ENCODE measurements at places on chromosomes 2 and 18. TPM values are rescaled to one million over a fixed set of nuclear protein-coding genes. Genes with fewer than 3 reads are reported as not detected.

The NPAS2 gene
- 5.6 TPM for total RNA-seq

- H3K27me3 ChIP-seq, result no peaks in the 10 kb centered on the region
- H3K4me1 ChIP-seq, result no peaks in the 10 kb centered on the region
- H3K4me3 ChIP-seq, result no peak overlapping the region
- no peaks in the 10 kb centered on the region for H3K36me3 ChIP-seq
Observed at GRCh38 chr2:26526589-26526988, 48.7 kb upstream of the OTOF start.

The DPYSL5 gene
- not detected for total RNA-seq

DNA sequence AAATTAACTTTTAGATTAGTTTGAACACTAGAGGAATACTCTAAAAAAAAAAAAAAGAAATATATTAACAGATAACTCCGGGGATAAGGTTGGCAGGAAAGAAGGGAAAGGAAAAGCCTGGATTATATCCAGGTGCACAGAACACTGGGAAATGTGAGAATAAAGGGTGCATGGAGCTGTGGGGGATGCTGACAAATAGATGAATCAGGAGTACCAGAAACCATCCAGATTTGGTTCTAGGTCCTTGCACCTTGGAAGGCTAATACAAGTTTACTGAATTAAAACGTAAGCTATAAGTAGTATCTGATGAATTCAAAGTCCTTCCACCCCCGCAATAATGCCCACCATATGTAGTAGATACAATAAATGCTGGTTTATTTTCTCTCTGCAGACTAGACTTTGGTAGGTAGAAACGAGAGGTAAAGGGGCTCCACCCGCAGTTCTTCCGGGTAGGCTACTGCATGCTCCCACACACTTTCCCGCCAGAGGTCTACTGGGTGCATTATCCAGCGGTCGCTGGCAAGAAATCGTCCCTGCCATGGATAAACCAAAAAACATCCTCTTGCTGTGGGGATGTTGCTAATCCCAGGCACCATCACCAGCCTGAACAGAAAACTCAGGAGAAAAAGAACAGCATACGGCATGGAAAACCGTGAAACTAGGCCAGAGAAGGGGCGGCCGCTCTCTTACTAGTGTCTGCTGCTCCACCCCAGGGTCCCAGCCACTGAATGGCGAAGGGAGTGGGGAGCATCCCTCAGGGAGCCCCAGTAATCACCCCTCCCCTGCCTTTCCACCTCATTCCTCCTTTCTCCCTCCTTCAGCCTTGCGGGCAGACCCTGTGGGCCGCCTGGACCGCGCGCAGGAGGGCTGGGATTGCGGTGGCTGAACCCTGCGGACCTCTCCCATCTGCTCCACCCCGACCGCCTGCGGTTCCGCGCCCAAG is 1.5 kb downstream of the CNRIP1 start:
- peaks cover 76% of the 10 kb centered on the region for H3K27me3 ChIP-seq
- no peak for DNase-seq
- peaks cover 4% of the 10 kb centered on the region for H3K4me1 ChIP-seq
- peaks cover 2% of the 10 kb centered on the region for H3K36me3 ChIP-seq
- no peak overlapping the region for H3K27ac ChIP-seq

GRCh38 chr2:95024960-95025405 is 525 bp upstream of the MAL start:
- peak overlapping the region; percentile 83 for H3K27ac ChIP-seq
- H3K4me3 ChIP-seq, result peak overlapping the region; percentile 80
- no peaks in the 10 kb centered on the region for H3K27me3 ChIP-seq
- peak; percentile 18 for DNase-seq
- peaks cover 37% of the 10 kb centered on the region for H3K36me3 ChIP-seq
- H3K4me1 ChIP-seq, result peaks cover 63% of the 10 kb centered on the region
